ENCODE measurements at places on chromosomes 2 and 18.

DNA sequence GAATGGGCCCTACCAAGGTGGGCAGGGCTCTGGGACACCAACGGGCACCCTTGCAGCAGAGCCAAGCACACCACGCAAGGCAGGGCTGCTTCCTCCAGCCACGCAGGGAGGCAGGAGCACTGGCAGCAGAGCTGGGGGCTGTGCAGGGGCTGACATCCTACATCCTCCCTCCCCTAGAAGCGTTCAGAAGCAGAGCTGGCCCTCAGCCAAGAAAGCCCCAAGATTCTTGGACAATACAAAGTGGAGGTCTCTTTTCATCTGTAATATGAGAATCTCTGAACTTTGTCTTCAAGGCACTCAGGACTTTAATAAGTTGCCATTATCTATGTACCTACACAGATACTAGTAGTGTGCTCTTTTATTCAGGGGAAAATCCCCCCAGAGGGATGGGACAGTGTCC, 128.1 kb upstream of the AGAP1 start:
- DNase-seq = no peak

- DNase-seq = no peak
Observed at GRCh38 chr2:64337314-64337713, 116.6 kb upstream of the LGALSL start.

DNA sequence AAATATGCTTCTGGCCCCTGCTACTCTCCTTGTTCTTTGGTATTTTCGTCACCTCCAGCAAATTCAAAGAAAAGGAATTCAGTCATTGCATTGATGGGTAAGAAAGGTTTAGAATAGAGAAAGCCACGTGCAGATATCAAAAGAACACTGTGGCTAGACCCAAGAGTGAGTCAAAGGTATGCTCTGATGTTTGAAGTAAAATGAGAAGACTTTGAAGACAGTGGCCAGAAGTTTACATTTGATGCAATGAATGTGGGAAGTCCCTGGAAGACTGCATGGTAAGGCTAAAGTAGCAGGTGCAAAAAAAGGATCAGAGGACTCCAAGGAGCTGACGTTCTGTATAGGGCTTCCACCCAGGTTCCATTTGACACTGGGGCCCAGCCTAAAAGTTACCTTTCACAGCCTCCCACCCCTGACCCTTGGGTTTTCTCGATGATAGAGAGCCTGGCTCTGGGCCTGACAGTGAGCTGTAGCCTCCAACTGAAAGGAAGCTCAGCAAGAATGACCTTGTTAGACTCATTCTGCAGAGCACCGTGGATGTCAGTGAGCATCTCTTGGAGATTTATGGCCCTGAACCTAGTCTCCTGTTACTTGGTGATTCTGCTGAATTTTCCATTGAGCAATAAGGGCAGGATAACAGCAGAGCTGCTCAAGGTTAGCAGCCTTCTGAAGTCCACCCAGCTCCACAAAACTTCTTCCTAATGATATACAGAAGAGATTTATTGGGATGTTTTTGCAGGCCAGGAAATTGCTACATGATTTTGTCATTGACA, 223.7 kb upstream of the RBBP8 start:
- no peak for DNase-seq

GRCh38 chr18:59570101-59570775, 127.0 kb downstream of the CCBE1 start:
- no peak for DNase-seq

DNA sequence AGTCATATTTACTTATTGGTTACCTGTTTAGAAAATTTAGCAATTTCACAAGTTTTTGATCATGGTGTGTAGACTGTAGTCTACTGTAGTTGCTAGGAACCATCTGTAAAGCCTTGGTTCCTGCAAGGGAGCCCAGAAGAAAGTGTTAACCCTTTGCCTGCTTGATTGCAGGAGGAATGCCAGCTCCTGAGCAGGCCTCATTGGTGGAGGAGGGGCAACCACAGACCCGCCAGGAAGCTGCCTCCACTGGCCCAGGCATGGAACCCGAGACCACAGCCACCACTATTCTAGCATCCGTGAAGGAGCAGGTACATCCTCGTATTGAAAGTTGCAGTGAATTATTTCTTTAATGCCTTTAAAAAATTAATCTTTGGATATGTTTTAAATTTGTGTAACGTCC, 76.3 kb downstream of the PKP4 start:
- no peak for DNase-seq

- DNase-seq = no peak
Observed at GRCh38 chr2:187075199-187075635, 226.2 kb upstream of the ZSWIM2 start.

DNA sequence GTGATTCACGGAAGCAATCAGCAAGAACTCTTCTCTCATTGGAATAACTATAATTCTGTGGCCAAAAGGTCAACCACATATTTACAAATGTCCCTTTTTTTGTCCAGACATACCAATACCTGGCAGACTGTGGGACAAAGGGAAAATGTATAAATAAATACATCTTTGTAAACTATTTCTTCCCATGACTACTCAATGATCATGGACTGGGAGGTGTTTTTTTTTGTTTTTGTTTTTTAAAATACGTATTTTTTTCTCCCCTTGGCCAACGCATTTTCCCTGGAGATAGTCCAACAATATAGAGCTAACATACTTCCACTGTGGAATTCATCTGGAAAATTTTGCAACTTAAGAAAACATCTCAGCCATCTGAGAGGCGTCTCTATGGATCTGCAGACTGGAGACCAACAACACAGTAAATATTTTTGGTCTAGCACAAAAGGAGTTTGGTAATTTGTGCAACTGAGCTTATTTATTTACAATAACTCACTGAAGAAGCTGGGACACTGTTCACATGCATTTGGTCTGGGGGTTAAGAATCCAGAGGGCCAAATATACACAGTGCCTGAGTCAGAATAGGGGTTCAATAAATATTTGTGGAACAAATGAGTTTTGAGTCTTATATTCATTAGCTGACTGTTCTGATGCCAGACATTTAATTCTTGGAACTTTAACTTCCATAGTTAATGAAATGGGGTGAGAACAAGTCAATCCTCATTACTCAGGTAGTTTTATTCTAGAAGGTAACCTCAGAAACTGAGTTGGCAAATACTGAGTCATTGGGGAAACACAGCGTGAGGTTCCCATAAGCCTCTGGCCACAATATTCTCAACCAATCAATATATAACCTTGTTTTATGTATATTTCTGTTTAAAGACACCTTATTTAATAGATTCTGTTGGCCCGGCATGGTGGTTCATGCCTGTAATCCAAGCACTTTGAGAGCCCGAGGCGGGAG, 36.2 kb downstream of the CCBE1 start:
- DNase-seq = no peak

- no peak for DNase-seq
Observed at GRCh38 chr2:96663177-96663576, 20.6 kb downstream of the FER1L5 start.

DNA sequence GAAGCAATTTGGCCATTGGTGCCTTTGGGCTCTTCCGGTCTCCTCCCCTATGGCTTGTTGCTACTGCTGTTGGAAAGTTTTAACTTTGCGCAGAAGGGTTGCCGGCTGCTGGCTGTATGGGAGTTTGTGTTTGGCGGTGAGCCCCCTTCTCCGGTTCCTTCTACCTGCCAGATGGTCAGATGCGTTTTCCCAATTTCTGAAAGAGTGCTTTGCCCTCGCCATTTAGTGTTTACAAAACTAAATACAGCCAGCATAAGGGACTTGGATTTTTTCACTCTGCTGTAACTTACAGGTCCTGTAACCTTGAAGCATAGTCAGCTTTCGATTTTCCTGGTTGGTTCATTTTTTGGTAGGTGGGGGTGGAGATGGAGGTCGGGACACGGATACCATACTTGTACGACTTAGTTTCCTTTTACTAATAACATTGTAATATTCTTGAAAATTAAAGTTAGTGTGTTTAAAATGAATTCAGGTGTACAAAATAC, 604 bp downstream of the COQ10B start:
- DNase-seq = no peak

GRCh38 chr2:9554921-9555296, 721 bp downstream of the ADAM17 start:
- peak; percentile 61 for DNase-seq

- peak; percentile 39 for DNase-seq
Observed at GRCh38 chr2:47569658-47570475, 166.9 kb downstream of the MSH2 start.

DNA sequence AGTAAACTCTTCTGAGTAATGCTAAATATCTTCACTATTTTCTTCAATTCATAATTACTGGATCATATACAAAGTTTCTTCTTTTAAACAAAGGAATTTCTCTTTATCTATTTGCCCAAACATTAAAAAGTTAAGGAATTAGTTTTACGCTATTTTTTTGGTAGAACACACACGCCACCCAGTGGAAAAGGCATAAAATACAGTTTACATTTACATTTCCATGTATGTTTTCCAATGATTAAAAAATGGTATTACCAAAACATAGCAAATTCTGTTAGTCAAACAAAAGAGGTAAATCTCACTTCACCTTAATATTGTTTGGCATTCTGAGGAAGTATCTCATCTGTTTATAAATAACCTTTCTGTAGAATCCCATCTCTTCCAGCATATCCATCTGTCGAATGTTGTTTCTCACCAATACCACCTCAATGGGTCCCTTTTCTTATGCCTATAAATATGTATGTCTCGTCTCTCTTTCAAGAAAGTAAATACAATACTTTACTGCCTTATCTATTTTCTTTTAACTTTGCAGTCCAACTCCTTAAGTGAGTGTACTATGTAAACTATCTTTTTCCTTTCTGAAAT, 7.2 kb downstream of the BOLL start:
- peak; percentile 51 for DNase-seq

- no peak for DNase-seq
Observed at GRCh38 chr2:208083807-208084206, 40.5 kb downstream of the CRYGD start.

DNA sequence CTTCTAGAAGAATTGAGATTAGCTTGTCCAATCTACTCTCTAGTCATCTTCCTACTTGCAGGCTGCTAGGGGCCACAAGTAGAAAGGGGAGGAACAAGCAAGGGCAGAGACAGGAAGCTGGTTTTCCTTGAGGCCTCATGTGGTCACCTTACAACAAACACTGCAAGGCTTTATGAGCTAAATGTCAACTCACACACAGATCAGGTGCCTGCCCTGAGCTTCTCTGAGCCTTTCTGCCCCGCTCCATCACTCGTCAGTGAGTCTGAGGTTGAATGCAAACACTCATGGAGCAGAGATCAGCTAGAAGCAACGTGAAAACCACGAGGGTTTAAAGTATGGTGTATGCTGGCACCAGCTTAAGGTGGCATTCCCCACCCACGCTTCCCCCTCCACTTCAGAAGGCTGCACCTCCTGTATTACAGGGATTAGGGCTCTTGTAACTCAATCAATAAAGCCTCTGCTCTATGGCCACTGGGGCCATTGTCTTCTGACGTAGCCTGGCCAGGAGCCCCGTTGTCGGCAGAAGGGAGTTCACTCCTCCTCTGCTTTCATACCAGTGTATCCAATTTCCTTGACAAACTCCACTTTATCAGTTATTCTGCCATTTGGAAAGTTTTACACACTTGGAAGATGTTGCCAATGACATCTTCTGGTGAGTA, 5.4 kb upstream of the CRYGC start:
- peak; percentile 35 for DNase-seq

- DNase-seq = no peak
Observed at GRCh38 chr2:151181524-151181923, 80.1 kb downstream of the RBM43 start.

DNA sequence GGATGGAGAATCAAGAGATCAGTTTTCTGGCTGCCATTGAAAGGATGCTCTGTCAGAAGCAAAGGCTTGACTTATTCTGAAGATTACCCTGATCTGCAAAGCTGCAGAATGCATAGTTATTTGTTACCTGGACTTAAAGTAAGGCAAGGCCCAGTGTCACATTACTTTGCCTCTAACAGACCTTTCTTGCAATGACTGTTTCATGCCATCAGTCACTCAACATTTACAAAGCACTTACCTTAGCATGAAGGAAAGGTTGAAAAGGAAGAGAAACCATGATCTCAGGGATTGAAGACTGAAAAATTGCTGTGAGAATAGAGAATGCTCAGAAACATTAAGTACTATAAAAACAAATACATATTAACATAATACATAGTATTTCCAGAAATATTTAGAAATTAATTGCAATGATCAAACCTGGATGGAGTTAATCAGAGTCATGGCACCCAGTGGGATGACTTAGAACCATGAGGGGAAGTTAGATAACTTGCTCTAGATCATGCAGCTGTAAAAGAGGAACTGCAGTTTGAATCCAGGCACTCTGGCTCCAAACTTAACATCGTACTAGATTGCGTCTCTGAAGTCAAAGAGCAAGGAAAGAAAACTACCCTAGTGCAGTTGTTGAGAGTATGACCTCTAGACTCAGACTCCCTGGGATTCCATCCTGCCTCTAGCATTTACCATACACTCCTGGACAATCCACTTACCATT, 26.5 kb upstream of the FAM117B start:
- no peak for DNase-seq

DNA sequence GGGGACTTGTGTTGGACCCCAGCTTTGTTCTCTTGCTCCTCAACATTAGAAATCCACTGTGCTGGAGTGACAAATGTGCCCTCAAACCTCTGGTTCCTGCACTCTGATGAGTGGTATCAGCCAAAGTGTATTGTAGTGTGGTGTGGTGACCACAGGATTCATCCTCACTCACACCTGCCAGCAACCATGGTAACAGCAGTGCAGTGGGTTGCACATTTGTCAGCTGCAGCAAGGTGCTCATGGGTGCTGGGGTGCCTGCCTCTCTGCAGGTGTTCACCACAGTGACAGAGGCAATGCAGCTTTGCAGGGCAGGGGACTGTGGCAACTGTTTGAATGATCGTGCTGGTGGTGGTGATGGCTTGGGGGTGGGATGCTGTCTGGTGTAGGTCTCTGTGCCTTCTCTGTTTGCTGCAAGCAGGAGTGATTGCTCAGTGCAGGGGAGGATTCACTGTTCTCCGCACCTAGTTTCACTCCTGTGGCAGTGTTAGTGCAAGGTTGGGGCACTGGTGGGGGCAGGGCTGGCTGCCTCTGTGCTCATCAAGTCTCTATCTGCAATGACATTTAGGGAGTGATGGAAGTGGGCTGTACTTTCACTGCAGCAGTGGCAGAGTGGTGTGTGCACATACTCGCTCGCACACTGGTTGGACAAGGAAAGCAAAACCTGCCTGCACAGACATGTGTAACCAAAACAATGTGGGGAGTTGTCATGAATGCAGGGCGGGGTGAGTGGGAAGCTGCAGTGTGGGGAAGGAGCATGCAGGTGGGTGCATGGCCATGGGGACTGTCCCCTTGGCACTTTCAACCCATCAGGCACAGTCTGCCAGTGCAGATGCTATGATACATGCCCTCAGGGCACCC, 301.1 kb downstream of the PIK3C3 start:
- no peak for DNase-seq

- DNase-seq = no peak
Observed at GRCh38 chr2:99960790-99961189, 181.6 kb downstream of the AFF3 start.

Data from activated CD4-positive, alpha-beta T cell treated with anti-CD3 and anti-CD28 coated beads for 36 hours (primary cell).